ENCODE measurements at places on chromosomes 4 and X.

- H3K36me3 ChIP-seq = no peaks in the 10 kb centered on the region
- no peak for DNase-seq
Observed at GRCh38 chrX:39853417-39854030, 244.2 kb downstream of the BCOR start.

DNA sequence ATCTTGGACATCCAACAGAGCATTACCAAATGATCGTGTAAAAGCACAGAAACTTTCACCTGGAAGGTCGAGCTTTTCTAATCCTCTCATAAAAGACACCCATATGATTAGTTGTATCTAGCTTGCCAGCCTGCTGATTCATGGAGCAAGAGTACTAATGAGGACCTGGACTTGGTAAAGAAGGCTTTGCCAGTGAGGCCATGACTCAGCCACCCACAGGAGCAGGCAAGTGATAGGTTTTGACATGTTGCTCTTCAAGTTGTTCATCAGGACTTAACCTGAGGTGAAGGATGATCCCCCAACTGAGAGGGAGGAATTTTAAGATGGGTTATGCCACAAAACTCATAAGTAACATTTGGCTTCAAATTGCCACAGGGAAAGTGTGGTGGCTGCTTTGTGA, 24.7 kb upstream of the EPGN start:
- no peaks in the 10 kb centered on the region for H3K27me3 ChIP-seq
- peak; percentile 44 for DNase-seq
- no peak overlapping the region for H3K4me3 ChIP-seq
- H3K36me3 ChIP-seq = no peaks in the 10 kb centered on the region
- peaks cover 1% of the 10 kb centered on the region for H3K4me1 ChIP-seq

DNA sequence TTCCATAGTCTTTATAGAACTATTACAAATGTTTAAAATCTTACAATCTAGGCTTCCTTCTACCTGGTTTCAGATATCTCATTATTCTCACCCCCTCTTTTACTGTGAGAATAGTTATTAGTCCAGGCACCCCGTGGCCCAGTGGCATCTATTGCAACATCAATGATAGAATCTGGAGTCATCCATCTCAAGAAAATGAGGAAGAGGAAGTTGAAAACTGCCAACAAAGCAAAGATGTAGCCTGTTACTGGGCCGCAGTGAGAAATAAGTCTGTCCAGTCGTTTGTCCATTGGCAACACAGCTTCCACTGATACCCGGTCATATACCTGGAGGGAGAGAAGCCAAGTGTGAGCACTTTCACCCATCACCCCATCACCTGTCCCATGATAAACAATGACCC, 6.0 kb upstream of the ASB11 start:
- H3K27ac ChIP-seq = no peak overlapping the region
- peaks cover 37% of the 10 kb centered on the region for H3K36me3 ChIP-seq
- H3K27me3 ChIP-seq = no peaks in the 10 kb centered on the region
- no peak overlapping the region for H3K4me3 ChIP-seq

- no peak for DNase-seq
- no peaks in the 10 kb centered on the region for H3K4me1 ChIP-seq
- H3K36me3 ChIP-seq = no peaks in the 10 kb centered on the region
- no peak overlapping the region for H3K4me3 ChIP-seq
- no peaks in the 10 kb centered on the region for H3K27me3 ChIP-seq
Observed at GRCh38 chr4:148204892-148205291, 237.3 kb downstream of the NR3C2 start.

GRCh38 chr4:114673306-114673705, 74.7 kb downstream of the UGT8 start:
- no peaks in the 10 kb centered on the region for H3K27me3 ChIP-seq
- no peaks in the 10 kb centered on the region for H3K4me1 ChIP-seq

DNA sequence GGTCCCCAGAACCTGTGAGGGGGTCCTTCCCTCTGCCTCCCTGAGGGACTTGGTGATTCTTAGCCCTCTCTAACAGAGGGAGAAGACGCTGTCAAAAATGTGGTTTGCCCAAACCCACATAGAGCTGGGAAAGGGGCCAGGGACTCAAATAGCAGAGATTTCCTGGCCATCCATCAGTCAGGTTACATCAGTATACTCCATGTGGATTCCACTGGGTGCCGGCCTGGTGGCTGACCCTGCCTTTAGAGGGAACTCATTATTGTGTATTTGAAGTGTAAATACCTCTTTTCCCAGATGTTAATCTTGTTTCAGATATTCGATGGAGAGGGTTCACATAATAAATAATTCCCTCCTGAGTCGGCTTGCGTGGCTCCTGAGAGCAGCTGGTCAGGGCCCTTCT, 130.3 kb downstream of the TBL1X start:
- no peaks in the 10 kb centered on the region for H3K27me3 ChIP-seq
- H3K36me3 ChIP-seq = peaks cover 4% of the 10 kb centered on the region
- no peak overlapping the region for H3K4me3 ChIP-seq
- peaks cover 1% of the 10 kb centered on the region for H3K4me1 ChIP-seq
- DNase-seq = peak; percentile 22

- no peak overlapping the region for H3K4me3 ChIP-seq
- H3K27me3 ChIP-seq = peaks cover 7% of the 10 kb centered on the region
- H3K27ac ChIP-seq = no peak overlapping the region
- DNase-seq = no peak
Observed at GRCh38 chrX:17826609-17827496, 34.2 kb downstream of the RAI2 start.

- H3K27me3 ChIP-seq = no peaks in the 10 kb centered on the region
- H3K4me3 ChIP-seq = no peak overlapping the region
- H3K36me3 ChIP-seq = peaks cover 25% of the 10 kb centered on the region
- DNase-seq = no peak
Observed at GRCh38 chrX:71056867-71057266, 11.3 kb downstream of the SNX12 start.

GRCh38 chr4:183828125-183828524, 77.0 kb upstream of the STOX2 start:
- no peak overlapping the region for H3K27ac ChIP-seq
- DNase-seq = no peak
- no peaks in the 10 kb centered on the region for H3K27me3 ChIP-seq
- no peak overlapping the region for H3K4me3 ChIP-seq

DNA sequence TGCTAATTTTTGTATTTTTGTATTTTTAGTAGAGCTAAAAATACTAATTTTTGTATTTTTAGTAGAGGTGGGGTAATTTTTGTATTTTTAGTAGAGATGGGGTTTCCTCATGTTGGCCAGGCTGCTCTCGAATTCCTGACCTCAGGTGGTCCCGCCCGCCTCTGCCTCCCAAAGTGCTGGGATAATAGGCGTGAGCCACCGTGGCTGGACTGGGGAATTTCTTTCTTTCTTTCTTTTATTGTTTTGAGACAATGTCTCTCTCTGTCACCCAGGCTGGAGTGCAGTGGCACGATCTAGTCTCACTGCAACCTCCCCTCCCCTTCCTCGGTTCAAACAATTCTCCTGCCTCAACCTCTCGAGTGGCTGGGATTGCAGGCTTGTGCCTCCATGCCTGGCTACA, 83.0 kb downstream of the FAM193A start:
- no peaks in the 10 kb centered on the region for H3K27me3 ChIP-seq
- no peak overlapping the region for H3K4me3 ChIP-seq
- no peak for DNase-seq
- H3K4me1 ChIP-seq = peaks cover 7% of the 10 kb centered on the region
- H3K27ac ChIP-seq = no peak overlapping the region

- H3K4me3 ChIP-seq = no peak overlapping the region
- H3K36me3 ChIP-seq = no peaks in the 10 kb centered on the region
- no peaks in the 10 kb centered on the region for H3K27me3 ChIP-seq
- H3K4me1 ChIP-seq = no peaks in the 10 kb centered on the region
- no peak overlapping the region for H3K27ac ChIP-seq
Observed at GRCh38 chr4:23811161-23811560, 78.7 kb downstream of the PPARGC1A start.
